ENCODE measurements at places on chromosomes 11 and 22. TPM values are rescaled to one million over a fixed set of nuclear protein-coding genes. Genes with fewer than 3 reads are reported as not detected.

The KDM4D gene
- total RNA-seq: 1.2 TPM

The OR10D3 gene
- not detected for total RNA-seq

DNA sequence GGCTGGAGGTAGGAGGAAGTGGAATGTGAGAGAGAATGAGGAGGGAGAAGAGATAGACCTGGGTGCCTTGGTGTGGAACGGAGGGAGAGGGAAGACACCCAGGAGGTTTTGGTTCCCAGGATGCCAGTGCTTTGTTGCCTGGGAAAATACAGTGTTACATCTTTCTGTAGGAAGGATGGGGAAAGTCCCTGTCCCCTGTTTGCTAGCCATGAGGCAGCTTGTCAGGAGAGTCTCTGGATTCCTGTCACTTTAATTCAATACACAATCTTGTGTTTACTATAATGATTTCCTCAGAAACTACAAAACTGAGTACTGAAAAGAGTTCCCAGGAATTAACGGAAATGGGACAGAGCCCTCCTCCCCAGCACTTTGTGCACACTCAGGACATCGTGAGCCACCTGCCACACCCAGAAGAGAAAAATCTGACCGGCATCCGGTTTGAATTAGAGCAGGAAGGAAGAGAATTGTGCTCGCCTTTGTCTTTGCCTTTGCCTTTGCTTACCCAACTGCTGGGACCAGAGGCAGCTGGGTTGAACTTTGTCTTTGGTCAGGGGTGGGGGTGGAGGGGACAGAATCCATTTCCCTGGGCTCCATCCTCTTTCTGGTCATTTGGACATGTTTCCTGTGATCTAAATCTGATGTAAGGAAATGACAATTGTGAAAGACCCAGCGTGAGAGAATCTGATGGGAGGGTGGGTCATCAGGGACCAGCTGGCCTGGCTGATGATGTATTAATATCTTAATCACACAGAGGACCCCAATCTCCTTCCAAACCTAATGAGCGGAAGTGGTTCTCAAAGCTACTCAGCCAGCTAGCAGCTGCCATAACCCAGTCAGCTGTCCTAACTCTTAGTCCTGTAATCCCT, 1.3 kb upstream of the LIMK2 start:
- peak; percentile 60 for DNase-seq

- peak; percentile 98 for DNase-seq
Observed at GRCh38 chr22:41403532-41404318, 22.0 kb downstream of the TEF start.

- DNase-seq: peak; percentile 31
Observed at GRCh38 chr11:121886005-121886734, 229.8 kb downstream of the BLID start.

- DNase-seq: peak; percentile 51
Observed at GRCh38 chr22:39117585-39118191, 20.6 kb downstream of the APOBEC3H start.

- DNase-seq: peak; percentile 38
Observed at GRCh38 chr11:46127150-46127638, 5.9 kb upstream of the PHF21A start.

- no peak for DNase-seq
Observed at GRCh38 chr11:58573451-58574104, 2.1 kb downstream of the LPXN start.

GRCh38 chr11:130550150-130550549, 101.7 kb downstream of the ADAMTS15 start:
- DNase-seq: no peak

DNA sequence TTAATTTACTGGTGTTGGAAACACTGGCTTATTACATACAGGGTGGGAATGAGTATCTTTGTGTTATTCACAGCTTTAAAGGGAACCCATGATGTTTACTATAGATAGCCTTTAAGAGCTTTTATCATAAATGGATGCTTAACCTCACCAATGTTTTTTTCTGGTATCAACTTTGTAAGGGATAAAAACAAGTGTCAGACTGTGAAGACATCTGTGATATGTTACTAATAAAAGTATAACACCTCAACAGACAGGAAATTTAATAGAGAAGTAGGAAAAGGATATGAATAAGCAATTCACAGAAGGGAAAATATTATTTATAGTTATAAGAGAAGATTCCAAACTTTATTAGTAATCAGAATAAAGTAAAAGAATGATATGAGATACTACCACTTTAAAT, 46.3 kb downstream of the ACAT1 start:
- no peak for DNase-seq

DNA sequence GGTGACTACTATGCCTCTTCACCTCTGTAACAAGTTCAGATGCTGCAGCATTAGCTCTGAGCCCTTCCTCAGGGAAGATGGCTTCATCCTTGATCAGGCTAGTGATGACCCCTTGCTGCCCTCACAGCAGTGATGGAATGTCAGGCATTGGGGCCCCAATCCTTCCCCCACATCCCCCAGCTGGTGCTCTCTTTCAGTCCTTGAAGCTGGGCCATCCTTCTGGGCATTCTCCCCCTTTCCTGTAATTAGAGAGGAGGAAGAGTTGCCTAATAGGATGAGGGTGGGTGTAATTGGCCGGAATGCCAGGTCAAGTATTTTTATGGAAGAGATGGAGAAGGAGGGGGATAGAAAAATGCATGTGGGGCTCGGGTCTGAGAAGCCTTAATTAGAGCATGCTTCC, 62.6 kb downstream of the TRAF6 start:
- DNase-seq: no peak

GRCh38 chr11:19633276-19633675, 79.4 kb upstream of the NAV2 start:
- DNase-seq: no peak

- DNase-seq: peak; percentile 76
Observed at GRCh38 chr11:77879218-77879617, 58.3 kb downstream of the AAMDC start.
